Left colon (tissue), 2 donors: ENCODE measurements at places on chromosomes 6 and 20.

DNA sequence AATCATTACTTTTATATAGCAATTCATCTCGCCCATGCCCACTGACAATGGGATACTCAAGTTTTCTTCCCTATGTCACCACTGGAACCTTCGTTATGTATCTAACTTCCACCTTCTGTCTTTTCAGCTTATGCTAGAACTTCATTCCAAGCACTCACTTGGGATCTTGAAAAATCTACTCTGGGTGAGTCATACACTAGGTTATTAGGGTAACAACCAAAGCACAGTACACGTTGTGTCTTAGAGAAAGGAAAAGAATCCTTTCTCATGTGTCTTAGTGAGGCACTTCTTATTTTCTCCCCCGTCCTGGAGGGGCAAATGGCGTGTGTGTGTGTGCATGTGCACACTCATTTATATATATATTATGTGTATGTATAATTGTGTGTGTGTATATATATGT, 18.3 kb upstream of the FAM162B start:
- DNase-seq = no peak

GRCh38 chr6:5557506-5557905, 296.2 kb downstream of the FARS2 start:
- no peak for DNase-seq

DNA sequence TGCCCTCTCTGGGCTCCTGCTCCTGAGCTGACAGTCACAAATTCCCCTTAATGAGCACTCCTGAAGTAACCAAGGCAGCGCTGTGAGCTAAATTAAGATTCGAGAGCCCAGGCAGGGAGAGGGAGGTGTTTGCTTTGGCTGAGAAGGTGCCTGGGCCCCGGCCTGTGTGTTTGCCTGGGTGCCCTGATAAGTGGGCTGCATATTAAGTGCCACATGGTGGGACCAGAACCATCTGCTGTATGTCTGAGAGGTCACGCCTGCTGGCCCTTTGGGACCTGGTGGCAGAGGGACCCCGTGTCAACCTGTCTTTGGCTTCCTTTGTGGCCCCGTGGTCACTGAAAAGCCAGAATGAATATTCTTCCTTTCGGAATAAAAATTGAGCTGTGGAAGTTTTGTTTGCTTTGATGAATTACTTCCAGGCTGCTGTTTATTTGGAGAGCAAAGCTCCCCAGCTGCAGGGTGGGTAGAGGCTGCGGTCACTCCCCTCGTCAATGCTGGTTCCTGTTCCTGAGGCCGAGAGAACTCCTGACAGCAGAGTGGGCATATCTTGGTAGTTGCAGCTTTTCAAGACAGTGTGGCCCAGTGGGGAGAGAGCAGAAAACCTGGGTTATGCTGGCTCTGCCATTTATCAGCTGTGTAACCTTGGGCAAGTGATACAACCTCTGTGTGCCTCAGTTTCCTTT, 17.5 kb upstream of the KCNK16 start:
- DNase-seq = no peak

- no peak for DNase-seq
These were observed 160.1 kb downstream of the ZFAND3 start for GRCh38 chr6:37979392-37980221.

DNA sequence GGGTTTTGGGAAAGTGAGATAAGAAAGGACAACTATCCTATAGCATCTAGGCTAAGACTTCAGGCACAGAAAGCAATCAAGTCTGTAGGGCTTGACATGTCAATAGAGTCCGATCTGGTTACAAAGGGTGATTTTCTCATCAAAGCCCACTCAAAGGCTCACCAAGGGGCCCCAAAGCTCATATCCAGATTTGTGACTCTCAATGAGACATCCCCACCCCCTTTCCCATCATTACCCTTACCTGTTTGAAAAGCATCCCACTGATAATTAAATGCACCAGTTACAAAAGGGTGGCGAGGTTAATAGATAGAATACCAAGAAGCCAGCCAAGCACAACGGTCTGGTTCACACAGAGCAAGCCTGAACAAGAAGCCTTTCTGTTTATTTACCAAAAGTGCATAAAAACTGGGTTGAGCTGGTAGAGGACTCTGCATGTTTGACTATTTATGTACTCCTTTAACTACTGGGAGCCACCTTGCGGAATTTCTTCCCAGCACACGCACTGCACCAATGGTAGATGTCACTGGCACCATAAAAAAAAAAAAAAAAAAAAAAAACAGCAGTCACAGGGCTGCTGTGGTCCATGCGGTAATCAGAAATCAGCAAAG, 6.1 kb downstream of the JAG1 start:
- no peak for DNase-seq

DNA sequence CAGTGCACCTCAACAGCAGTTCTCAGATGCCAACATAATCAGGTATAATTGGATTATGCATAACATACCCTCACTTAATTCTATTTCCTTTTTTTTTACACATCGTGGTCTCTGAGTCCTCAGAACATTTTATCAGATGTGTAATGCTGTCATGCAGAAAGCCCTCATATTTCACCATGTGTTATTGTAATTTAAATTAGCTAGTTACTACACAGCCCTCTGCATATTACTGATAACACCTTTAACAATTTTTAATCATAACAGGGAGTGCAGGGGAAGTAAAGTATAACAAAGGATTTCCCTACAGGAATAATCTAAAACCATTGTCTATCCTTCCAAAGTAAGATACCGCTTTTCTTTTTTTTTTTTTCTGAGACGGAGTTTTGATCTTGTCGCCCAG, 91.9 kb upstream of the CCDC28A start:
- no peak for DNase-seq

- DNase-seq = no peak
These were observed 439.8 kb downstream of the BMP2 start for GRCh38 chr20:7207186-7207798.
